ENCODE measurements at places on chromosomes 6 and 20.

GRCh38 chr6:21001736-21002135, 467.5 kb downstream of the CDKAL1 start:
- no peak for DNase-seq

DNA sequence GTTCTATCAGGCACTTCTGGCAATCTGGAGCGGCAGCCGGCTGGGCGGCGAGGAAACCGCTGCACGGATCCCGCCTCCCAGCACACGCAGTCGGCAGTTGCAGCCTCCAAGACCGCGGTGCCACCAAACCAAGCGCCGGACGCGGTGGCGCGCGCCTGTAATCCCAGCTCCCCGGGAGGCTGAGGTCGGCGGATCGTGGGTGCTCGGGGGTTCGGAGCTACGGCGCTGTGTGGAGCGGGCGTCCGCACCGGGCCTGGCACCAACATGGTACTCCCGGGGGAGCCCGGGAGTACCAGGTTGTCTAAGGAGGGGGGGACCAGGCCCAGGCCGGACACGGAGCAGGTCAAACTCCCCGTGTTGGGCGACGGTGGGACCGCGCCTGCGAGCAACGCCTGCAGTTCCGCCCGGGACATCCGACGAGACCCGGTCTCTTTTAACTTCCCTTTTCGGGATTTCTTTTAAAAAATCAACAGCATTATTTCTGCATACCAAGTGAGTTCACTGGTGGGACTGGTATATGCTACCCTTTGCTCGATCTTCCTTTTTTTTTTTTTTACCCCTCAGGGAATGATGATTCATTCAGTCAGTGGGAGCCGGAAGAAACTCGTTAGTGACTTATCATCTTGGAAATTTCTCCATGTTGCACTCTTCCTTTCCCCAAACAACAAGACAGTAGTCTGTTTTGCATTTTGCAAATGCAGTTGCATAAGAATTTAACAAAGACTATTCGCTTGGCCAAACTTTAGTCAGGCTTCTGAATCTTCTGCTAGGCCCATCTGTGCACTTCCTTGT, 27.6 kb downstream of the ZNF311 start:
- no peak for DNase-seq

DNA sequence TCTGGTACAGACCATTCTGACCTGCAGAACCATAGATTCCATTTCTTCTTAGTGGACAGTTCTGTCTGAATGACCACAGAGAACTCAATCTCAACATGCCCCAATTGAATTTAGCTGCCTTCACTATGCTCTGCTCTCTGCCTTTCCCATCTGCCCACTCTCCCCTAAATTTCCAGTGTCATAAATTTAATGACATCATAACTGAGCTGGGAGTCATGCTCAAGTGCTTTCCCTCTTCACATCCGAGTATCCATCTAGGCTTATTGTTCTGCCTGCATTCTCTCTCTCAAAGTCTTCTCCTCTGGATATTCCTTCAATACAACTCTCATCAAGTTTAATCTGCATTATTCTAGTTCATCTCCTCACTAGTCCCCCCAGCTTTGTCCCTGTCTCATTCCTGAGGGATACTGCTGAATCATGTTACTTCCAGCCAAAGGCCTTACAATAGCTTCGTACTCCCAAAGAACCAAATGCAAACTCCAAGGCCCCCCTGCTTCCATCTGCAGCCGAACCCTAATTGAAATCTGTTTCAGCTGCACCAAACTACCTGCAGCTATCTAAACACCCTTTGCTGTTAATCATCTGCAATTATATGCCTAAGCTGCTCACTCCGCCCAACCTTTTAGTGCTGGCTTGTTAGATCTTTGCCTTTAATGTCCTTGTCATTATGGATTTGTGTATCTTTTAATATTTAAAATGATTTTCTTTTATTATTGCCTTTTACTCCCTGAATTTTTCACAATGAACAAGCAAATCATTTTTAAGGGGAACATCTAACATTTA, 46.1 kb downstream of the SLC35B3 start:
- no peak for DNase-seq

DNA sequence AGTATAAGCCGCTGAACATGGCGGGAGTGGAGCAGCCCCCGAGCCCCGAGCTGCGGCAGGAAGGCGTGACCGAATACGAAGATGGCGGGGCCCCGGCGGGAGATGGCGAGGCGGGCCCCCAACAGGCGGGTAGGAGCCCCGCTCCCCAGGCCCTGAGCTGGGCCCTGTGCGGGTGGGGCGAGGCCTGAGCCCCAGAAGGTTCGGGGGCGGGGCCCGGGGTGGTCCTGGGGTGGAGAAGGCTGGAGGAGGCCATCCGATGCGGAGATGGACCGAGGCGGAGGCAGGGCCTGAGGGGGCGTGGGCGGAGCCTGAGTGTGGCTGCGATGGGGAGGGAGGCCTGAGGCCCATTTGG, 7.1 kb downstream of the L3MBTL1 start:
- DNase-seq: peak; percentile 43

- no peak for DNase-seq
Measured at GRCh38 chr6:142883011-142883410, 62.0 kb downstream of the HIVEP2 start.

DNA sequence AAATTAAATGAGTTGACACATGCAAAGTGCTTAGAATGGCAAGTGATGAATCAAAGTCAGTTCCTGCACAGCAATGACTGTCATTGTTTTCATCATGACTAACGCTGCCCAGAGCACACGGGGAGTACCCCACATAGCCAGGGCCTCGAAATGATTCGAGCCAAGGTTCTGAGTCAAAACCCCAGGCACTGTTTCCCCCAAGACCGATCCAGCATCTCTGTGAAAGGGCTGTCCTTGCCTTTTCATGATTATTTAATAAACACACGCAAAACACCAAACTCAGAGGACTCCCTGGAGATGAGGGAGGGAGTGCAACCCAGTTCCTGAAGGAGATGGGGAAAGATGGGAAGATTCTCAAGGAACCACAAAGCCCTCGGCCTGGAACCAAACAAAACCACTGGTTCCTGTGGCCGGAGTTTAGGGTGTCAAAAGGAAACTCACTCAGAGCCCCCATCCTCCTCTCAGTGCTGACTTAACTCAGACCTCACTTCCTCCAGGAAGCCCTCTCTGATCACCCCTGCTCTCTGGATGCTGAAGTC, 3.8 kb downstream of the PREX1 start:
- DNase-seq: no peak

DNA sequence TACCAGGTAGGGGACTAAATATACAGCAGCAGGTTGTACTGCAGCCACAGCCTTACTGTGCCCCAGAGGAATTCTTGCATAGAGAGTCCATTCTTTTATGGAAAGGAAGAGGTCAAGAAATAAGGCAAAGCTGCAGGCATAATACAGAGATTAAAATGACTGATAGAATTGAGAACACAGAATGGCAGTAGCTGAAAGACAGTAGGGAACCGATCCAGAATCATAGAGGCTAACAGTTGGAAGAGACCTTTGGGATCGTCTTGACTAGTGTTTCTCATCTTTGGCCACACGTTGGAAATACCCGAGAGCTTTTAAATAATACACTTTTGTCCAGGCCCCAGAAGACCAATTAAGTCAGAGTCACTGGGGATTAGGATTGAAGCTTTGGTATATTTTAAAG, 492.6 kb upstream of the SOX4 start:
- DNase-seq: no peak

- no peak for DNase-seq
Measured at GRCh38 chr6:48449002-48449401, 338.0 kb upstream of the PTCHD4 start.

- no peak for DNase-seq
Measured at GRCh38 chr6:158029668-158030230, 48.1 kb downstream of the SYNJ2 start.

DNA sequence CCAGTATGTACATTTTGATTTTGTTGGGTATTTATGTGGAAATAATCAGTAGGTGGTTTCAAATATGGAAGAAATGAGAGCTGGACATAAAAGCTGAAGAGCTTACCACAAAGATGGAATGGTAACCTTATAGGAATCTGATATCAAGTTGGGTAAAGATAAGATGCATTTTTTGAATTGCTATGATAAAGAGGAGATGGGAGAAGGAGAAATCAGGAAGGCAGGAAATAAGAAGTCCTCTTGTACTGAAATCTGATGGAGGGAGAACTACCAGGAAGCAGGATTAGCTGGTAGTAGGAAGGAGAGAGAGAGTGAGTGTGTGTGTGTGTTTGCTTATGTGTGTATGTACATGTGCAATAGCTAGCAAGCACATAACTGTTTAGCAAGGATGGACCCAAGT, 468.4 kb downstream of the PHF3 start:
- no peak for DNase-seq

GRCh38 chr6:39223061-39223460, 6.2 kb downstream of the KCNK5 start:
- DNase-seq: no peak

DNA sequence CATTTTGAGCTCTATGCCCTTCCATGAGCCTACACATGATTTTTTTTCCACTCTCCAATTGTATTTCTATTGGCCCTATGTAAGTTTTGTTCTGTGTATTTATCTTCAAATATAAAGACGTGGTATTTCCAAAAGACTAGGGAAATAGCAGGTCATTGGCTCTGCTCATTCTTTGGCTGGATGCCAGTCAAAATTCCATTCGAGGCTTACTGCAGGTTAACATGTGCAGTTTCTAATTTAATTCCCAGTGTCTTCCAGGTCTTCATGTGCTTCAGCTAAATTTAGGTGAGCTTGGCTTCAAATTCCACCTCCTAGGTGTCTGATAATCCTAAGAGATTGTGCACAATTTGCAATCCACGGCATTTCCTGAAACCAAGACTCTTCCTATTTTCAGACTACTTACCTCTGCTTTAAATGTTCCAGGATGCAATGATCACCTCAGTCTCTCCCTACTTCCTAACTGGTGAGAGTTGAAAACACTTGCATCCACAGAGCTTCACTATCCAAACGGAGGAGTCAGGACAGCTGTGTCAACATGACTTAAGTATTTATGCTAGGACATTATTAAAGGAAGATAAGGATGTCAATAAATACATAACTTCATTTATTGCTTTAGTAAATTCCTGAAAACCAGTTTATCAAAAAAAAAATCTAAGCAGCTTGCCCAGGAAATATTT, 236.1 kb downstream of the COL12A1 start:
- no peak for DNase-seq

DNA sequence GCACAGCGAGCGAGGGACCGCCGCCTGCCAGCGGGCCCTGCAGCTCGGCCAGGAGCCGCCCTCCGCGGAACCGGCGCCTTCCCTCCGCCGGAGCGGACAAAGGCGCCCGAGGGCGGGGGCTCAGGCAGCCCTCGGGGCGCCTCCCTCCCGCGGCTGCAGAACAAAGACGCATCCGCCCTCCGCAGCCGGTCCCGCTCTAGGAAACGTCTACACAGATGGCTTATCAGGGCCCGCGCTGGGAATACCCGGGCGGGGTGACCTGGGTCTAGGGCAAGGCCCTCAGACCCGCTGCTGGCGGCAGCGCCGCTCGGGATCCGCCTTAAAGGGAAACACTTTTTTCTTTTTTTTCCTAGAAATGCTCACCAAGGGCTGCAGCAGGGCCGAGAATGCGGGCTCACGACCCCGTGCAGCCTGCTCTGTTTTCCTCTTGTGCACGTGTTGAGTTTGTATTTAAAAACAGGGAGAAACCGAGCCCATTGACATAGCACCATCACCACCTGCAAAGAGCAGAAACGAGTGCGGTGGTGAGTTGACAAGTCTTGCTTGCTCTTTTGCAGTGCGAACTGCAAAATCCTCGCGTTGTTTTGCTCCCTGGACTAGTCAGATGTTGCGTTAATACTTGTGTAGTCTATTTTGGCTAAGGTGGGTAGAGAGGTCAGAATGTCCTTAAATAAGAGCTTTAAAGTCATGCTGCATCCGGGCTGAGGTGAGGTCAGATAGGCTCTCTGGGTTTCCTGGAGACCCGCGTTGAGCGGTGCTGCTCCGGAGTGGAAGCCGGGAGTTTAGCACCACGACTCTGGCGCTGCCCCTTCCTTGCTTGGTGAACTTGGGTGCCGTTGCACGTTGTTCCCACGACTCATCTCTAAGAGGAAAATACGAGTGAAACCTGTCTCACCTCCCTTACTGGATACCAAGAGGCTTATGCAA, 1.1 kb upstream of the RPS6KA2 start:
- DNase-seq: peak; percentile 87

DNA sequence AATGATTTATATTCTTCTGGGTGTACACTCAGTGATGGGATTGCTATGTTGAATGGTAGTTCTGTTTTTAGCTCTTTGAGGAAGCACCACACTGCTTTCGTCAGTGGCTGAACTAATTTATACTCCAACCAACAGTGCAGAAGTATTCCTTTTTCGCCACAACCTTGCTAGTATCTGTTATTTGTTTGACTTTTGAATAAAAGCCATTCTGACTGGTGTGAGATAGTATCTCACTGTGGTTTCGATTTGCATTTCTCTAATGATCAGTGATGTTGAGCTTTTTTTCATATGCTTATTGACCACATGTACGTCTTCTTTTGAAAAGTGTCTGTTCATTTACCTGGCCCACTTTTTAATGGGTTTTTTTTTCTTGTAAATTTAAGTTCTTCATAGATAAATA, 583.8 kb upstream of the ARID1B start:
- no peak for DNase-seq

- no peak for DNase-seq
Measured at GRCh38 chr6:105966481-105966880, 119.7 kb upstream of the PRDM1 start.

- DNase-seq: no peak
Measured at GRCh38 chr20:46682063-46682821, 7.0 kb downstream of the TP53RK start.

DNA sequence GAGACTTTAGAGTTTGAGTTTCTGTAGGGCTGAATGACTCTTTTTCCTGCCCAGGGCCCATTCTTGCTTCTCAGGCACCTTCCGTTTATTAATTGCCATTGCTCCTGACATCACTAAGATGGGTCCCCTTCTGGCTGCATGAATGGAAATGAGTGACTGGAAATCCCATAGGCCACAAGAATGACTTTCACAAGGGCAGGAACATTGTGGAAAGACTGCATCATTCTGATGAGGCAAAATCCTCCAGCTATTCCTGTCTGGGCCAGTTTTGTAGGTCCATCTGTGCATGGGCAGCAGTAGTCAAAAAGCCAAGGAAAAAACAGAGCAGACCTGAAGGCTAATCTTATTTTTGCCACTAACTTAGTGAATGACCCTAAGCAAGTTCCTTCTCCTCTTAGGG, 19.3 kb downstream of the TMEM74B start:
- no peak for DNase-seq

DNA sequence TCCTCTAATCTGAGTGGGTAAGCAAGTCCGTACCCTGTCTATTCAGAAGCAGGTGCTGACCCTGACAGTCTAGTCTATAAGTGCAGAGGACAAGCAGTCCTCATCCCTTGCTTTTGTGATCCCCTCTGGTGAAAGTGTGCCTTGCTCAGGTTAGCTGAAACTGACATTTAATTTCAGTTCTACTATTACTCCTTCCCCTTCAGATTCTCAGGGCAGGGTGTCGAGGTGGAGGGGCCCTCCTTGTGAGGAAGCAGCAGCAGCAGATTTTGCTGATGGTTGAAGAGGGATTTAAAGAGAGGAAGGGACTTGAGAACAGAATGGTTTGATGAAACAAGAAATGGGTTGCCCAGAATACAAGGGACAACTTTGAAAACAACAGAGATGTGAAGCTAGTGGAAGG, 309.3 kb downstream of the CLIC5 start:
- no peak for DNase-seq

- no peak for DNase-seq
Measured at GRCh38 chr20:51934301-51935002, 132.1 kb upstream of the SALL4 start.
